Fibroblast of skin of right biceps (primary cell): ENCODE measurements at places on chromosomes 2 and 18.

- DNase-seq = no peak
Observed at GRCh38 chr2:143881246-143881645, 638.7 kb downstream of the ZEB2 start.

GRCh38 chr18:78408623-78409022 lies 571.0 kb upstream of the SALL3 start:
- DNase-seq = no peak

- peak; percentile 16 for DNase-seq
Observed at GRCh38 chr18:5771343-5771742, 124.0 kb downstream of the TMEM200C start.

DNA sequence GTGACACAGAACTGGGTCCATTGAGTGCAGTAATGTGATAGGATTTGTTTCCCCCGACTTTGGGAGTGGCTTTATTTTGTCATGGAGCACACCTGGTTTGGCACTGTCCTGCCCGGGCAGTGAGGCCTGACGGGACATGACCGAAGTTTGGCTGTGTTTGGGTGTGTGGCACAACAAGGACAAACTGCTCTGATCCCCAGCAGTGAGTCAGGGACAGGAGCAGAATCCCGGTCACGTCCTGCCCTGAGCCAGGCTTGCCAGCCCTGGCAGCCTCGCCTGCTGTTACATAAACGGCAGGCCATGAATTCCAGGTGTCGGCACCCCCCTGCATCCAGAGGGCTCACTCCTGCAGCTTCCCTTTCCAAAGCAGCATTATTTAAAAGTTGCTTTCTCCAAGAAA lies 45.7 kb downstream of the IMPA2 start:
- DNase-seq = no peak

GRCh38 chr2:231369580-231370428 lies 25.7 kb upstream of the B3GNT7 start:
- no peak for DNase-seq

DNA sequence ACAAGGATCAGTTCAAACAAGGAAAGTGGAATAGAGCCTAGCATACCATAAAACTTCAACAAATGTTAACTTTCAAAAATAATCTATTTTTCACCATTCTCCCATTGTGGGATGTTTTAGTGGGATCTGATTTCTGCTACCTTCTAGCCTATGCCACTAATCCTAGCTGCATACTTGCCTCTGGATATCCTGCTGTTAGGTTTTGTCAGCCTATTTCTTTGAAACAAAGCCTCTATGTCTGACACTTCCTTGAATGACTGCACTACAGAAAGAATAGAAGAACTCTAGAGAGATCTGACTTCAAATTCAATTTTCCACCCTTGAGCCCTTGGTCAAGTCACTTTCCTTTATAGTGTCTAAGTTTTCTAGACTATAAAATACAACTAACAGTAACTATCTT lies 291.5 kb downstream of the PTH2R start:
- no peak for DNase-seq

- no peak for DNase-seq
Observed at GRCh38 chr18:31983020-31983419, 35.6 kb upstream of the RNF125 start.

DNA sequence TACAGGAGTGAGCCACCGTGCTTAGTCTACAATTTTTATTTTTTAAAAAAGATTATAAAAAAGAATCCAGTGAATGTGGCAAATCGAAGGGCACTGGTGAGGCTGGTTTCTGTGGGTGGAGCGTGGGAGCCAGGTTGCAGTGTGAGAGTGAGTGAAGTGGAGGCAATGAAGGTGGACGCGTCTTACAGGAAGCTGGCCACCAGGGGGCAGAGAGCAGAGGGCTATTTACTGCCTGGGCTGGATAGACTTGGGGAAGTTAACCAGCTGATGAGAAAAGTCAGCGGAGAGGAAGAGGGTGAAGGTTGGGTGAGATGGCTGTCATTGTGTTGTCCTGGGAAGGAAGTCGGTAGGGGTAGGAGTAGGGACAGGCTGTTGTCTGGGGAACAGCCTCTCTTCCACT lies 6.8 kb downstream of the SCTR start:
- DNase-seq = peak; percentile 35
